Activated CD8-positive, alpha-beta memory T cell treated with anti-CD3 and anti-CD28 coated beads for 4 hours (primary cell): ENCODE measurements at places on chromosomes 1 and 21.

GRCh38 chr1:37267111-37267835 lies 207.1 kb upstream of the ZC3H12A start:
- DNase-seq, result no peak

DNA sequence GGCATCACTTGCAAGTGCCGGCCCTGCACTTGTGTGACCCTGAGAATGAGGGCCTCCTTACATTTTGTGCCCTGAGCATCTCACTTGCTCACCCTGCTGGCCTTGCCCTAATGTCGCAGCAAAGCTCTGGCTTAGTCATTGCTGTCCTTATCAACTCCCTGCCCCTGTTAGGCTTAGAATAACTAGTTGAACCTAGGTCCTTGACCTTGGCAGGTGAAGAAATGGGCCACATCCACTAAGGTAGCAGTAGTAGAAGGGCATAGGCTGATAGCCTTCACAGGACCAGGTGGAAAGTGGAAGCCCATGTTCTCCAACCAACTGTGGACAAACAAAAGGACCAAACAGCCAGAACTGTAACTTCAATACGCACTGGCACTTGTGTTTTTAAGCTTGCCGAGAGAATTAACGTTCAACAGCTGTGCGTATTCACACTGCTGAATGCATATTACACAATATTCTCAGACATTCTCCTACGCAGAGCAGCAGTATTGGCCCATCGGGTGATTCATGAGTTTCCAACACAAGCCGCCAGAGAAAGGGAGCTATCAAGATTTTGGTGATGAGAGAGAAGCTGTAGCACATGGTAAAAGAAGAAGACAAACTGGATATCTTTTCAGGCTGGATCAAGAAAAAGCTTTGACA lies 27.7 kb upstream of the PTGFRN start:
- no peak for DNase-seq

DNA sequence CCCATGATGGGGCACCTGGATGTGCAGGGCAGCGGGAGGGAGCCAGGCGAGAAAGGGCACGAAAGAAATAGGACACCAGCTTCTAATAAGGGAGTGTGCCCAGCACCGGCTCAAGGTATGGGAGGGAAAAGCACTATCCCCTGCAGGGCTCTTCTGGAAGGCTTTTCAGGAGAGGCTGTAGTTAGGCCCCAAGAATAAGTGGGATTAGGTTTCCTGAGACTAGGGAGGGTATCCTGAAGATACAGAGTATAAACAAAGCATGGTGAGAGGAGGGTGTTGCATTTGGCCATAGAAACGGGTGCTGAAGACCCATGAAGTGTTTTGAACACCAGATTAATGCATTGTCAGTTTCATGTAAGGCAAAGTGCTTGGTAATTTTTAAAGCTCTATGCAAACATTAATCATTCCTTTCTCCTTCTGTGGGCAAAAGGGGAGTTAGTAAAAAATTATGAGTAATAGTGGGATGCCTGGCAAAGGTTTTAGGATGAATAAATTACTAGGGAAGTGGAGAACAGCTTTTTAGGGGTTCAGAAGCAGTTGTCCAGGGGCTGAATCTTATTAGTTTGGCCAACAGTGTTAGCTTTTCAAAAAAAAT lies 74.0 kb downstream of the SYT6 start:
- DNase-seq, result no peak

- DNase-seq, result no peak
Observed at GRCh38 chr1:34843392-34844251, 15.9 kb downstream of the SMIM12 start.

DNA sequence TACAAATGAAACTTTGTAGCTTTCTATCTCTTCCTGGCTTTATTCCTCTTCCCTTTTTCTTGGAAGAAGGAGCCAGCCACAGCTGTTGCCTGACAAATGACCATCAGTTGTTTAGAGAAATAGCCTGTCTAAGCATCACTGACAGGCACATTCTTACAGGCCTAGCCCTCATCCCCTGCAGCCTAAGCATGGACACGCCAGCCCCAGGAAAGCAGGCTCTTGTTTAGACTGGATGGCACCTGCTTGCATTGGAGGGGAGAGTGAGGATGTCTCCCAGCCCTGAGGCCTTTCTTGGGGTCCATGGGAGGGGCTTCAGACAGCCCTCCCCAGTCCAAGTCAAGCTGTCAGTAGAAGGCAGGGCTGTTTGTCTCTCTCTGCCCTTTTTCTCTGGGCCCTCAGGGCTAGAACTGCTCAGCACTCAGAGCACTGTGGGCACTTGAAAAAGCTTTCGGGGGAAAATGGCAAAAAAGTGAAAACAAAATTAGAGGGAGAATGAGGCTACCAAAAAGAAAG lies 282.5 kb upstream of the PLXNA2 start:
- no peak for DNase-seq

GRCh38 chr1:226995365-226996332 lies 55.6 kb downstream of the COQ8A start:
- no peak for DNase-seq

DNA sequence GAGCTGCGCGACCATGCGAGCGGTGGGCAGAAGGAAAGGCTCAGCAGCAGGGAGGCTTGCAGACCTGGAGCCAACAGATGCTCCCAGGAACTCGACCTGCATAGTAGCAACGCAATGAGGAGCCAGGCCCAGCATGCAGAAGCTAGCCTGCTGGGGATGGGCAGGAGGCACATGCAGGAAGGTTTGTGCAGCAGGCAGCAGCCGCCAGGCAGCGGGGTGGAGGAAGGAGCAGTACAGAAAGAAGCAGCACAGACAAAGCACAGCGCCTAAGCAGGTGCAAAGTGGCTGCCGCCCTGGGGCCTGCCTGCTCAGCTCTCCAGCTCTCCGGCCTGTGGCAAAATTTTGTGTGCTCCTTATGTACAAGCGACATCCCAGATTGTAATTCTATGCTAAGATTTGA lies 213.5 kb upstream of the MAP1LC3C start:
- DNase-seq, result no peak

DNA sequence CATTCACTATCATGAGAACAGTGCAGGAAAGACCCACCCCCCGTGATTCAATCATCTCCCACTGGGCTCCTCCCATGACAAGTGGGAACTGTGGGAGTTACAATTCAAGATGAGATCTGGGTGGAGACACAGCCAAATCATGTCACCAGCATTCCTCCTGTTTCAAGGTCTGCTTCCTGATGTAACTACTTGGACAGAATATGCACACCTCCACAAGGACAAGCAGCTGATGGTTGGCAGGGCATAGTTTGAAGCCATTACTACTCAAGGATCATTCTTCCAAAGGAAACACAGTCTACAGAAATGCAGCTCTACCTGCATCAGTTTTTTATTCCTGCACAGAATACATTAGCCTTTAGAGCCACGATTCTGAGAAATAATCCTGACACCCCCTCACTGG lies 28.5 kb upstream of the RNF2 start:
- no peak for DNase-seq

- no peak for DNase-seq
Observed at GRCh38 chr1:67948151-67949080, 102.0 kb downstream of the DIRAS3 start.

DNA sequence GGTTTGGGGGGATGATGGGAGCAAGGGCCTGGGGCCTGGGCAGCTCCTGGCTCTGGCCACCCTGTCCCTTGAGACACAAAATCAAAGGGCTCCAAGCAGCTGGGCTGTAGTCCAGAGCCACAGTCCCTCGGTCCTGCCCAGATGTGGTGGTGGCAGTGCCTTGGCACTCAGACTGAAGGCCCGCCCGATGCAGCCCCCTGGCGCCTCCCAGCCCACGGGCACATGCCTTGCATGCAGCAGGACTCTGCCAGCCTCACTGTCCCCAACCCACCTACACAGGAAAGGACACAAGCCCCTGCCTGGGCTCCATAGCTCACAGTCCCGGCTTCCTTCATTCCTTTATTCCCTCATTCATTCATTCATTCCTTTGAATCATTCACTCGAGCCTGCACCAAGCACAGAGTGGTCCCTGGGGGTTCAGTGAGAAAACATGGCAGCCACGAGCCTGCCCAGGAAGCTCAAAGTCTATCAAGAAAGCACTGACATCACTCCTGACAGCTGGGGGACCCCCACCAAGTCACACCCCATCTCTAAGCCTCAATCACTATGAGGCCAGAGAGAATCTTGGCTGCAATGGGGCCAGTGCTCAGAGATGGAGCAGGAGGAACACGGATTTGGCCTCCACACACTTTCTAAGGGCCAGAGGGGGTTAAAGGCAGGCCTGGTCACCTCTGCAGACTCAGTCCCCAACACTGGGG lies 5.8 kb downstream of the SDC3 start:
- no peak for DNase-seq

DNA sequence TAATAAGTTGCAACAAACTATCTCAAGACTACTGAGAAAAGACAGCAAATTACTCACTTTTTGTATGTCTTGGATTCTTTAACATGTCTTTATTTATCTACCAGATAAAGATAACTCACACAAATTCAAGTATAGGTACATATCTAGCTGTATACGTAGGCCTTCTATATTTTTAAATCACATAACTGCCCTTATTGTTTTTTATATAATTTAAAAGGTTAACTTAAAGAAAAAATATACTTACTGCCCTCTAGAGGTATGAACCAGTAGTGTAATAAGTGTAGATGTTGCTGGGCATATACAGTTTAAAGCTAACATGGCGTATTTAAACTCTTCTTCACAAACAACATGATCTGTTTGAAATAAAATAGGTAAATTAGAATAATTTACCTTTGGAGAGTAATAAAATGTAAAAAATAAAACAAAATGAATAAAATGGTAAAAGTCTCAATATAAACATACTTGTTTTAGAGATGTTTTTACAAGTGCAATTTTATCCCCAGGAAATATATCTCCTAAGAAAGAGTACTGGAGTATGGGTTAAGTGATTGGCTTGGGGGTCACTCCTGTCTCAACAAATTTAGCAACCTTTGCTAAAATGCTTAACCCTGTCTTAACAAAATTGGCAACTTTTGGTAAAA lies 235.2 kb downstream of the KCNT2 start:
- DNase-seq, result no peak

DNA sequence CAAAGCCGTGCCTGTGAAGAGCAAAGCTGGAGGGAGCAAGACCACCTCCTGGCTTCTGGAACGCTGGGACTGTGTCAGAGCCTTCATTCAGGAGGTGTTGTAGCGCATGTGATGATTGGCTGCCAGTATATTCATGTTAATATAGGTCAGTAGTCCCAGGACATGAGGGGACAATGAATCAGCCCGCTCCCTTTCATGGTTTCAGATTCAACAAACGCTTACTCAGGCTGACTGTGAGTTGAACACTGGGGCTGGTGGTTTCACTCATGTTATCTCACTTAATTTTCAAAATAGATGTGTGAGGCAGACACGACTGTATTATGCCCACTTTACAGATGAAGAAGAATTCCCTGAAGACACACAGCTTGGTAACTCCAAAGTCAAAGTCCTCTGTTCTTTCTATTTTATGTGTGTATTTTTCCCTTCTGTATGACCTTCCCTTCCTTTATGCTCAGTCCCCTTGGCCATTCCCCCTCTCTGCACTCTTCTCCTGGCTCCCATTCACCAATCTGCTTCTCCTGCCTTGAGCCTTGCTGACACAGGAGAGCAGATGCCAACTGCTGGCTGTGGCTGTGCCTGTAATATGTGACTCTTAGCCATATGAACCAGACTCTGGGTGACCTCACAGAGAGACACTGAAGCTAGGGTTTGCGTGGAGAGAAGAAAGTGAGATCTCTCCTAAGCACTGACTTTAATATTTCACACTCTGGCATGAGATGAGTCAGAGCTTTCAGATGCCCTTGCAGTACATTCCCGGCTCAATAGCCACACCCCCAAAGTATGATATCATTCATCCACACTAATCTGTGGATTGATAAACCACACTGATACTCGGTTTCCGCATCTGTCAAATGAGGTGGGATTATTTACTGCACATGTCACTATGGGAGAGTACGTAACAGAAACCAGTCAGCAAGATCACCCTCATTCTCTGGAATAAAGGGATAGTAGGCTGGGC lies 31.4 kb upstream of the KIRREL1 start:
- no peak for DNase-seq

- DNase-seq, result no peak
Observed at GRCh38 chr1:110477445-110477957, 26.6 kb downstream of the PROK1 start.

GRCh38 chr1:33445108-33445507 lies 14.2 kb upstream of the PHC2 start:
- DNase-seq, result no peak

DNA sequence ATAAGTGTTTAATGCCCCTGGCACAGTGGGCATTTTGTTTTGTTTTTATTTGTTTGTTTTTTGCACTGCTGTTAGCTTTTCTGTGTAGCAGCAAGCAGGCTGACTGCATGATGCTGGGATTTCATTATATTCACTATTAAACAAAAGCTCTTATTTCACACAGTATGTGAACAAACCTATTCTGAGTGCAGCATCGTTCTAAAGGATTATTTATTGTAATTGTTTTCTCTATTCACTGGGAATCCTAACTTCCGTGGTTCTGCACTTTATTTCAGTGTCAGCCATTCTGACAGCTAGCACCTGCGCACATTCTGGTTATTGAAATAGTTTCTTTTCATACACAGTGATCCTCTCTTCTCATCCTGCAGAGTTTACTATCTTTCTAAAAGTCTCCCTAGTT lies 595.0 kb downstream of the NEGR1 start:
- DNase-seq, result no peak

DNA sequence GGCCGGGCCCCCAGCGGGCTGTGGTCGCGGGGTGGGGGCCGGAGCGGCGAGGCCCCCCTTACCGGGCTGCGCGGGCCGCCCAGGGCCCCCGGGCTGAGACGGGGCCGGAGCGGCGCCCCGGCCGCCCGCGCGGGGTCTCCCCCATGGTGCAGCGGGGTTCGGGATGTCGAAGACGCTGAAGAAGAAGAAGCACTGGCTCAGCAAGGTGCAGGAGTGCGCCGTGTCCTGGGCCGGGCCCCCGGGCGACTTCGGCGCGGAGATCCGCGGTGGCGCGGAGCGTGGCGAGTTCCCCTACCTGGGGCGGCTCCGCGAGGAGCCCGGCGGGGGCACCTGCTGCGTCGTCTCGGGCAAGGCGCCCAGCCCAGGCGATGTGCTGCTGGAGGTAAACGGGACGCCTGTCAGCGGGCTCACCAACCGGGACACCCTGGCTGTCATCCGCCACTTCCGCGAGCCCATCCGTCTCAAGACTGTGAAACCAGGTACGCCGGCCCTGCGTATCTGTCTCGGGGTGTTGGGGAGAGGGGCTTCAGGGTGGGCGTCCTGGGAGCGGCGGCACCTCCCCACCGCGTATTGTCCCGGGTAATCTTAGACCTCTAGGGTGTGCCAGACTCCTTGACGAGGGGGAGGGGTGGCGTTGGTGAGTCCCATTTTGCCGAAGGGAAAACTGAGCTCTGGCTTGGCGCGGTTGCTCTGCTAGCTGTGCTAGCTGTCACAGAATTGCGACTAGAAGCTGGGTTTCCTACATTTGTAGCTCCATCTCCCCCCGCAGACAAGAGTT lies 745 bp downstream of the MAGI3 start:
- DNase-seq, result peak; percentile 7

GRCh38 chr1:113201560-113201959 lies 128.6 kb downstream of the LRIG2 start:
- DNase-seq, result no peak

DNA sequence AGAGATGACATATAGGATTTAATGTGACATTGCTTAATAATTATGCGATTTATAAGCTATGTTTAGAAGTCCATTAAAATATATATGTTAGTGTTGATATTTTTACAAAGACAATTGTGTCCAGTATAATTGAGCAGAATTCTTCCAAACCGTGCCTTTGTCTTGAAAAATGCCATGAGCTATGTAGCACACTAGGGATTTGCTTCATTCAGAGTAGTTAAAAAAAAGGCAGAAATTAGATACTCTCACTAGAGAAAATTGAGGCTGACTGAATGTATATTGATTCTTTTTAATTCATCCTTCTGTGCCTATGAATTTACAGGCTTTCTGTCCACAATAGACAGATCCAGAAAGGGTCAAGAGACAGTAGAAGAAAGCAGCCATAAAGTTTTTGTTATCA lies 429.0 kb downstream of the NEGR1 start:
- DNase-seq, result no peak
